ENCODE measurements at places on chromosomes 3 and 15.

DNA sequence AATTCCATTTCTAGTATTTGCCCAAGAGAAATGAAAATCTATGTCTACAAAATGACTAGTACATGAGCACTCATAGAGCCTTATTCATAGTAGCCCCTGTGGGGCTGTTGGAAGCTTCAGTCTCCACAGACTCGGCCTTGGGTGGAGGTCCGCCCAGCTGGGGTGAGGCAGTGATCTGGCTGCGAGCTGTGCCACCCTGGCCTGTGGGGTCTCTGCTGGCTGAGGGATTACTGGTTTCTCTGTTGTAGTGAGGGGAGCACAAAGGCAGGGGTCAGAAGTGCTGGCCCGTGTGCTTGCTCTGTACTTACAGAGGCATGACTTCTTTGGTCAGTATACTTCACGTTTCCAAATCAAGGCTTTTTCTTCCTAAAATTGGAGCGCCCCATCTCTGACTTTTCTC, 158.2 kb downstream of the CHDH start:
- DNase-seq: no peak

- DNase-seq: no peak
Measured at GRCh38 chr3:4514916-4515315, 21.8 kb downstream of the ITPR1 start.

DNA sequence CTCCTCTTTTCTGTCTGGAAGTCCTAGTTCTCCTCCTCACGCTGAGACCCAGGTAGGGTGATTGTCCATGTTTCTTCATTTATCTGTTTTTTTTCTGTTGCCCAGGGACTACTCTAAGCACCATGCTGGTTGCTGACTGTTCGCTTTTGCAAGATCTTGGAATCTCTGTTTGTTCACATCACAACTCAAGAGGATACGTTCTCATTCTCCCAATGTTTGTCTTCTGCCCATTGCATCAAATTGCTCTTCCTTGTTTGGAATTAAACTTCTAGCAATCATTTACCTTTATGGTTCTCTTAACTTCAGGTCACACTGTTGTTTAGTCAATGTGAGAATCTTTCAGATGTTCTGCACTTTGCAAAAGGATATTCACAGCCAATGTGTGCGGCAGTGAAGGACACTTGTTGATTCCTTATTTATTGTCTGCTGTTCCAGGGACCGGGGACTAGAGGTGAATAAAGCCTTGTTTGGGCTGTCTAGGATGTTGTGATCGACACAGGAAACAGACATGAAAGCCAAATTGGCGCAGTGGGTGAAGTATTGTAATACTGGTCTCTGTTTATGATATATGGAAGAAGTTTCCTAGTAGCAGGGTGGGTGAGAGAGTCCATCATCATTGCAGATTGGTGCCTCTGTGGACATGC, 24.5 kb downstream of the LPP start:
- DNase-seq: no peak

- DNase-seq: peak; percentile 84
Measured at GRCh38 chr15:69058830-69059556, 44.5 kb downstream of the NOX5 start.

GRCh38 chr3:60890226-60890625, 361.0 kb downstream of the FHIT start:
- DNase-seq: no peak
